PC-3 (cell line): ENCODE measurements at places on chromosomes 16 and 17. TPM values are rescaled to one million over a fixed set of nuclear protein-coding genes. Genes with fewer than 3 reads are reported as not detected.
A peak's percentile ranks its signal among the peaks of the same experiment; 100 is the strongest.

Gene DNAAF8
- 0.58 and 1.2 TPM in 2 replicates for total RNA-seq

Gene NMRAL1
- total RNA-seq: 92.6 and 119 TPM in 2 replicates

Gene SCGB1C2
- total RNA-seq: not detected in 2 replicates

Gene ARHGDIG
- total RNA-seq: 0.35 TPM in 1 of 2 replicates, not detected in the other

Gene GPR179
- not detected in 2 replicates for total RNA-seq

Gene CDC6
- 48.9 and 58.3 TPM in 2 replicates for total RNA-seq

Gene HSPB9
- not detected in 2 replicates for total RNA-seq

Gene PRDM7
- not detected in 2 replicates for total RNA-seq

Gene SLFN12
- not detected in 2 replicates for total RNA-seq

- no peaks in the 10 kb centered on the region for H3K27me3 ChIP-seq
- no peaks in the 10 kb centered on the region for H3K4me1 ChIP-seq
These were observed 396.8 kb downstream of the NPIPA8 start for GRCh38 chr16:17939723-17940122.

GRCh38 chr17:32861981-32862380 is 14.9 kb downstream of the MYO1D start:
- DNase-seq: peak; percentile 19
- H3K4me1 ChIP-seq: no peaks in the 10 kb centered on the region; the same call in 1 of the 2 replicates
- no peak overlapping the region for H3K4me3 ChIP-seq
- no peaks in the 10 kb centered on the region for H3K36me3 ChIP-seq

DNA sequence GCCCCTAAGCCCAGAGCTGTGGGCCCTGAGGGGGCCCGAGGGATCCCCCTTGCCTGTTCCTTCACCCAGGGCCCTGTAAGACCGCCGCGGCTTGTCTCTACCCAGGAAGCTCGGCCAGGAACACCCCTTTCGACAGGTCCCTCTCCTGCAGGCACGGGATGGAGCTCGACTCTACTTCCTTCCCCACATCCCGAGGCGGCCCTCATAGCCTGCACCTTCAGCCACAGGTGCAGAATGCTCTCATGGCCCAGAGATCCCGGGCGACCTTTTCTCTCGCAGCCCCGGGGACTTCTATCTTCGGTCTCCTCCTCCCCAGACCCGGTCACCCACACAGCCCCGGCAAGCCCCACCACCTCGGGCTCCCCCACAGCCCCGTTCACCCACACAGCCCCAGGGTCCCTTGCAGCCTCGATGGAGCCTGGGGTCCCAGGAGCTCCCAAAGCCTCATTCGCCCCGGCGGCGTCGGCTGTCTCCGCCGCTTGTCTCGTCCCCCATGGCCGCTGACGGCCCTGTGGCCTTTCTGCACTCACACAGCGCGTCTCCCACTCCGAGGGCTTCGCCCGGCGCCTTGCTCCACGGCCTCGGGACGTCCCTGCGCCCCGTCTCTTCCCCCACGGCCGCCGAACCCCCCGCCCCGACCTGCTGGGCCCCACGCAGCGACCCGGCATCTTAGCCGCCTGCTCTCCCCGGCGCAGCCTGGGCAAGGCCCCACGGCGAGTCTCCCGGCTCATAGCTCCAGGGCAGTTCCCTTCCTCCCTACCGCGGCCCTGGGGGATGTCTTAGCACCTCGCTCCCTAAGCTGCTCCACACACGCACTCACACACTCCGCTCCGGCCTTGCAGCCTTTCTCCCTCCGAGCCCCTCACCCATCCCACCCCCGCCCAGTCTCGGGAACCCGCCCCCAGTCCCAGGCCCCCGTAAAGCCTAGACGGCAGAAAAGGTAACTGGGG is 650 bp downstream of the KIAA0753 start:
- H3K27me3 ChIP-seq: no peaks in the 10 kb centered on the region
- H3K4me1 ChIP-seq: peaks cover 37% of the 10 kb centered on the region
- peak overlapping the region; percentile 80 for H3K4me3 ChIP-seq
- H3K36me3 ChIP-seq: peaks cover 7% of the 10 kb centered on the region; the same call in 1 of the 2 replicates

GRCh38 chr16:81315271-81316175 is 761 bp downstream of the GAN start:
- no peaks in the 10 kb centered on the region for H3K27me3 ChIP-seq
- no peak overlapping the region for H3K27ac ChIP-seq
- peak overlapping the region; percentile 95 for H3K4me3 ChIP-seq

- H3K27ac ChIP-seq: no peak overlapping the region
- no peaks in the 10 kb centered on the region for H3K36me3 ChIP-seq
- no peak overlapping the region for H3K4me3 ChIP-seq
- H3K4me1 ChIP-seq: no peaks in the 10 kb centered on the region
These were observed 18.6 kb upstream of the SPN start for GRCh38 chr16:29644338-29644857.

GRCh38 chr16:51408357-51408756 is 257.3 kb upstream of the SALL1 start:
- no peaks in the 10 kb centered on the region for H3K36me3 ChIP-seq
- H3K4me3 ChIP-seq: no peak overlapping the region
- H3K4me1 ChIP-seq: no peaks in the 10 kb centered on the region
- DNase-seq: peak; percentile 3

GRCh38 chr16:46731691-46732555 is 16.2 kb downstream of the MYLK3 start:
- H3K4me1 ChIP-seq: no peaks in the 10 kb centered on the region
- DNase-seq: no peak
- no peaks in the 10 kb centered on the region for H3K36me3 ChIP-seq
- H3K4me3 ChIP-seq: no peak overlapping the region
- no peak overlapping the region for H3K27ac ChIP-seq

- H3K27me3 ChIP-seq: no peaks in the 10 kb centered on the region
- no peak overlapping the region for H3K27ac ChIP-seq
- H3K36me3 ChIP-seq: peaks cover 12% of the 10 kb centered on the region; the same call in 1 of the 2 replicates
These were observed 18.6 kb downstream of the COG7 start for GRCh38 chr16:23434380-23434779.

DNA sequence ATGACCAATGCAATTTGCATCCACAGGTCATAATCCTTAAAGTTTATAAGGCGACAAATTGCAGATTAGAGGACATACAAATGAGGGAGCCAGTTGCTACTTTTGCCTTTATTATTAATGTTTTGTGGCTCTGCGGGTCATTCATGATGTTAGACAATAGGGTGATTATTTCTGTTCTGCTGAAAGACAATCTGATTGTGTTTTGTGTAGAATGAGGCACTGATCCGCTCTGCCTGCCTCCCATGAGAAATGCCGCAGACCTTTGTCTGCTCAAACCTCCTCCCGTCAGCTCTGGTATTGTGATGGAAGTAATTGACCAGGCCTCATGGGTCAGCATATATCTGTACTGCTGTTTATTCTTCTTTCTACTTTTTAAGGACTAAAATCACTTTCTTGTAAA is 224.9 kb downstream of the PRKCA start:
- peaks cover 32% of the 10 kb centered on the region for H3K4me1 ChIP-seq
- H3K36me3 ChIP-seq: no peaks in the 10 kb centered on the region
- DNase-seq: no peak
- no peak overlapping the region for H3K27ac ChIP-seq
- no peak overlapping the region for H3K4me3 ChIP-seq
